ENCODE measurements at places on chromosomes 1 and 21.

DNA sequence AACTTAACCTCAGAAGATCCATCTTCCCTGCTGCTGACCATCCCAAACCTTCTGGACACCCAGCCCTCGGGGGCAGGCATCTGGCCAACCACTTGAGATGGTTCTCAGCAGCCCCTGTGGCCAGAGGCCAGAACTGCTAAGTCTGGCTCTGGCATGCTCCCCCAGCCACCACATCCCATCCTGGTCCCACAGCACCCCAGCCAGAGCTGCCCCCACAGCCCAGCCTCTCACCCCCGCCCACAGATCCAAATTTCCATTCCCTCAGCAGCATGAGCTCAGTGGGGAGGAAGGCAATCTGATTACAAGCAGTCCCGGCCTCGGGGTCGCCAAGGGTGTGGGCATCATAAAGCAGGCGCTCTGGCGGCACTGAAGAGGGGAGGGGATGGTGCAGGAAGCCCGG is 45.6 kb downstream of the GLIS1 start:
- DNase-seq = no peak

DNA sequence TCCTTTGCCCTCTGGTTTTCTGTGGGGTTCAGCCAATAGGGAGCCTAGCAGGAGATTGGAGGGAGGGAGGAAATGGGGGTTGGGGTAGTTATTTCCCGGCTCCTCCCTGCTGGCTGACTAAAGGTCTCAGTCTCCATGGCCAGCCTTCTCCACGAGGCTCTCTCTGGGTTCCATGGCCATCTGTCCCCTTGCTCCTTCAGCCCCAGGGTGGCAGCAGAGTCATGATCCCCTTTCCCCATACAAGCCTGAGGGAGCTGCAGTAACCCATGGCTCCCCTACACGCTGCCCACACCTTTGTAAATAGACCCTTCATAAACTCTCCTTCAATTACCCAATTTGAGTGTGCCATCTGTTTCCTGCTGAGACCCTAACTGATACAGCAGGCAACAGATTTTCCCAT is 176.1 kb upstream of the CSF3R start:
- no peak for DNase-seq

GRCh38 chr1:68363339-68363738 is 86.4 kb downstream of the RPE65 start:
- DNase-seq = no peak

GRCh38 chr1:113871597-113872113 is at the start of gene PTPN22:
PTPN22 (minus strand) TSS chr1:113871712.
- peak; percentile 90 for DNase-seq

GRCh38 chr1:179798864-179799516 is 55.9 kb downstream of the FAM163A start:
- no peak for DNase-seq

DNA sequence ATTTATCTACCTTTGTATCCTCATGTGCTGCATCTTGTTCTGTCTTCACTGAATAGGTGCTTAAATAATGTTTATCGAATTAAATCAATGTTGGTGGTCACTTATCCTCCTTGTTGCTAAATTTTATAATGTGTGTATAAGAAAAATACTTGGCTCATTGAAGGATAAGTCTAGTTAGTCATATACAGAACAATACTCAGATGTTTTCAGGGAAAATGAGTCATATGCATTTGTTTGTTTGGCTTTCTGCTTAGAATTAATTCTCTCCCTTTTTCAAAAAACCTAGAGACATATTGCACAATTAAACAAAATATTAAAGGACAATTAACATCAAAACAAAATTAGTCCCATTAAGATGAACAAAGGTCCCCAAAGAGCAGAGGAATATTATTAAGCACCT is 89.0 kb downstream of the UBE2U start:
- no peak for DNase-seq

DNA sequence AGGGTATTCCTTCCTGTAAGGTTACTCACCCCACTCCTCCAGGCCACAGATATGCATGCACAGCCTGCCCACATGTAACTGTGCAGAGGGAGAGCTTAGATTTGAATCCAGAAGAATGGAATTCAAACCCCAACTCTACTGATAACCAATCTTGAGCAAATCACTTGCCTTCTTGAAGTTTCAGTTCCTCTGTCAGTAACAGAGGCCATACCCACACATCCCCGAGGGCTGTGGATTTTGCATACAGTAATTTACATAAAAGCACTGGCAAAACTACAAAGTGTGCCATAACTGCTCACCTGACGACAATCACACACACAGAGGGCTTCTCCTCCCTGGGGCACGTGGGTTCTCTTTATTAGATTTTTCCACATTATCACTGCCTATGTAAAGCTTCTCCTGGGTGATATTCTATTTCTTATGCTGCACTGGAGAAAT is 18.6 kb downstream of the CD247 start:
- no peak for DNase-seq
